Iris pigment epithelial cell (primary cell): ENCODE measurements at places on chromosomes 2 and 18.

GRCh38 chr18:22559414-22560274 lies 141.9 kb upstream of the CTAGE1 start:
- DNase-seq = peak; percentile 71

- no peak for DNase-seq
Observed at GRCh38 chr2:88211003-88211808, 41.1 kb downstream of the THNSL2 start.

DNA sequence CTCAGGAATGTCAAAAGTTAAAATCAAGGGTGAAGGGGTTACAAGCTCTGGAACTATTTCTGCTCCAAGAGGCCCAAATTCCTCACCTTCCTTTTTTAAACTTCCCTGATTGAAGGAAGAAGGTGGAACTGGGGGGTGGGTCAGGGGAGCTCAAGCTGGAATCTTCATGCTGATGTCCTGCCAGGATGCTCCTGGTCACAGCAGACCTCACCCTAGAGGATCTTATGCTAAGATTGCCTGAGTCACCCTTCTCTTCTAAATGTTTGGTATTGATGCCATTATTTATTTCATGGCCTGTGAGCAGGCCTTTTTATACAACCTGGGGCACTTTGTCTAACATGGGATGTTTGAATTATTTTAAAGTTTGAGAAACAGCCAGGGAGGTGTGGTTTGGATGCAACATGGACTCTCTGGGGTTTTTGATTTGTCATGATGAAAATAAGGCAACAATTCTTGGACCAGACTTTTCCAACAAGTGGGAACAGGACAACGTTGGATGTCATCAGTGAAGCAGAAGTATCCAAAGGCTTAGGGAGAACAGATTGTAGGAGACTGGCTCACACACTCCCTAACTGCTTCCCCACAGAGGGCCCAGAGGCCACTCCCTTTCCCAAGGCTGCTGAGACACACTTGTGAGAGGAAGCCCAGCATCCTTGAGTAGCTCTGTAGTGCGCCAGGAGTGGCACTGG lies 420.2 kb upstream of the MEX3C start:
- no peak for DNase-seq

- no peak for DNase-seq
Observed at GRCh38 chr2:239674981-239675825, 274.4 kb upstream of the HDAC4 start.

GRCh38 chr2:63926815-63927214 lies 85.1 kb downstream of the UGP2 start:
- no peak for DNase-seq

DNA sequence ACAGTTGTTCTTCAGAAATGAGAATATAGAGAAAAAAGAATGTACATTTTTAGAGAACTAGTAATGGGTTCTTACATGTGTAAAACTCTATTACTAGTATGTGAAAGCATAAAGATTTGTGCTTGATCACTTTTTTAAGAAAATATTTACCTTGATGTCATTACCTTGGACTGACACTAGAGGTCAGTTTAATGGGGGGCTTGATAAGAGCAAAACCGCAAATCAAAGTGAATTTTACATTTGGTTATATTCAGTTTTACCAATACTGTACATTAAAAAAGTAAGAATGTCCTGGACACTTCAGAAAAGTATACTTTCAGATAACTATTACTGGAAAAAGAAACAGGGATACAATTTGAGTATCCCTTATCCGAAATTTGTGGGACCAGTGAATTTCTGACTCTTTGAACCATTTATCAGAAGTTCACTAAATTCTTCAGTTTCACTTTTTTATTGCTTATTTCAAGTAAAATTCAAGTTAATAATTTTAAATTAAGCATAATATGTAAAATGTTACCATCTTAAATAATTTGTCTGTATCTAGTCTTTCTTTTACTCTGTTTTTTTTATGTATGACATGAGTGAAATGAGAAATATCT lies 1149.5 kb downstream of the DSC3 start:
- peak; percentile 17 for DNase-seq

DNA sequence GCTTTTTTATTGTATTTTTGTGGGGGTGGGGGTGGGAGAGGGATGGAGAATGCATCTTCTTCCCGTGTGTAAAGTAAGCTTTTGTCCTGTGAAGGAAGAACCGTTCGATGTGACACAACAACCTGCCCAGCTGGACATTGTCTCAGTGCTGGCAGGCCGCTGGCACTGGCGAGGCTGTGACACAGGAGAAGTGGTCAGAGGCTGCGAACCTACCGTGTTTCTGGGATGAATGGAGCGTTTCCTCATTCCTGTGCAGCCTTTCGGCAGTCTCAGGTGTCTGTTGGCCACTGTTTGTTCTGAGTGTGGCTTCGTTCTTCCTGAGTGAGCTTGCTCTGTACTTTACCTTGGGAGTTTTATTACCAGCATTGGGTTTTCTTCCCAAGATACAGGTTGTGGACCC lies 8.0 kb downstream of the RAMP1 start:
- DNase-seq = no peak
